ENCODE measurements at places on chromosomes 5 and 9.

GRCh38 chr5:4043135-4043534 is 447.5 kb downstream of the IRX1 start:
- DNase-seq = no peak

- no peak for DNase-seq
Measured at GRCh38 chr9:109775516-109775915, 4.5 kb upstream of the PALM2AKAP2 start.

- DNase-seq = no peak
Measured at GRCh38 chr5:10839118-10839517, 78.1 kb upstream of the DAP start.

DNA sequence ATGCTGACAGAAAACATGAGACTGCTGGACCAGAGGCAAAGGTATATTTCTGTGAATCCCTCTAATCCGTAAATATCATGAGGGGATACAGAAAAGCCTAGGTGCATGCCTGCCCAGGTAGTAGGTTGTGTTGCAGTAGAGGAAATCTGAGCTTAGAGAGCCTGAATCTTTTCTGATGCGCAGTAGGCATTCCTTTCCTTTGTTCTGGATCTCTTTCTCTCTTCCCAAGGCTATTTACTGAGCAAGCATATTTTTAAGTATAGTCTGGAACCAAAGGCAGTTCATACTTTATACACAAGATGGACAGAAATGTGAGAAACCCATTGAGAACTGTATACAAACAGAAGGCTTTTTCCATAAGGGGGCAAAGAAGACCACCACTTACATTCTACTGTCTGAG is 359.3 kb downstream of the TMEM161B start:
- no peak for DNase-seq

GRCh38 chr9:26129217-26129616 is 451.0 kb upstream of the TUSC1 start:
- DNase-seq = no peak

GRCh38 chr9:114163517-114163951 is 8.2 kb downstream of the COL27A1 start:
- DNase-seq = no peak

- DNase-seq = no peak
Measured at GRCh38 chr5:108145351-108145750, 236.5 kb downstream of the FBXL17 start.

- DNase-seq = no peak
Measured at GRCh38 chr5:134092875-134093274, 21.6 kb upstream of the TCF7 start.

GRCh38 chr5:33260098-33260497 is 180.7 kb upstream of the TARS1 start:
- no peak for DNase-seq

DNA sequence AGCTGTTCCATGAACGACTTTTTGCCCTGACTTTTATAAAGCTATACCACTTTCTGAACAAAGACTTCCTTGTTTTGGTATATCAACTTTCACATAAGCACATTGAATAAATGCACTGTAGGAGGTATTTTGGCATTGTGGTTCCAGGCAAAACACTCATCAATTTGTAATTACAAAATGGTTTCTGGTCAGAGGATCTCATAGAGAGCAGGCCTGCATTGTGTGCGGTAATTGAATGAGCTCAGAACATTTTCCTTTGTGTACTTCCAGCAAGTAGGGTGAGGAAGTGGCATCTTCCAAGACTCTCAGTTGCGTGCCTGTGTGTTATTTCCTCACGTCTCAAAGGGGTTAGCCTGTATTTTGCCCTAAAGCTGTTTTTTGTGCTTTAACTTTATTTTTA is 89.2 kb downstream of the PDE6A start:
- no peak for DNase-seq

GRCh38 chr5:87268126-87268969 is 665 bp downstream of the RASA1 start:
- DNase-seq = peak; percentile 82

DNA sequence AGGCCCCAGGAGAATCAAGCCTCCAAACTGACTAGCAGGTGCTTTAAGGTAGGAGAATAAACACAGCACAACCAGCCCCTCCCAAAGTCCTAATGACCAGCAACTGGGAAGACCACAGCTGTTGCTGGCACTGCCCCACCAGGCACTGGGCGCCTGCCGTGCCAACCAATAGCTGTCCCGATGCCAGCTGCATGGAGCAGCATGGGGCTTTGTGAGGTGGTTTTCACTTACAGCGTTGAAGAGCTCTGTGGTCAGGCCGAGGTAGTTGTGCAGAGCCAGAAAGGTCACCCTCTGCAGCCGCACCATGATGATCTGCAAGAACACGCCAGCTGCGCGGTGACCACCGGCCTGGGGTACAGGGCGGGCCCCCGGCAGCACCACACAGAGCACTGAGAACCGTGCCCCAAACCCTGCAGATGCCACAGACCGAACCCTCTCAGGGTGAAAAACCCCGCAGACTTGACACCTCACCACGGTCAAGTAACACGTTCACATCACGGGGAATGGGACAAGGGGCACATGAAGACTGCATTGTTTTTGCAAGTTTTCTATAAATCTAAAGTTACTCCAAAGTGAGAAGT is 28.7 kb downstream of the PNPLA7 start:
- no peak for DNase-seq
